ENCODE measurements at places on chromosomes 4 and X.

GRCh38 chr4:17241835-17242234, 270.1 kb downstream of the QDPR start:
- no peak for DNase-seq

- peak; percentile 7 for DNase-seq
These were observed 56.3 kb downstream of the ZAR1 start for GRCh38 chr4:48546336-48546735.

DNA sequence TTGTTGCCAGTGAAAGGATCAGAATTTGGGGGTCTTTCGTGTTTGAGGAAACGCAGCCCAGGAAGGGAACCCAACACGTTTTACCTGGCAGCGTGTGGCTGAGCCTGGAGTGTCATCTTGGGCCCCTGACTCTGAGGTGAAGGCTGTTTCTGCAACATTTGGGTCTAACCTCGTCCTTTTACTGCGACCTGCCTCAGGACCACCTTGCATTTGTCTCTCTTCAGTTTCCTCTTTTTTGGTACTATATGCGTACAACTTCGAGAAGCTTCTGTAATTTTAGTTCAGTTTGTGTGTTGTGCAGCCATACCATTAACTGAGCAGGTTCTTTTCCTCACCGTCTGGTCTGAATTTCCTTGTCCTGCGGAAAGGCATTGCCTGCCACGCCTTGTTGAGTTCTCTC, 61.5 kb downstream of the TMEM131L start:
- no peak for DNase-seq

DNA sequence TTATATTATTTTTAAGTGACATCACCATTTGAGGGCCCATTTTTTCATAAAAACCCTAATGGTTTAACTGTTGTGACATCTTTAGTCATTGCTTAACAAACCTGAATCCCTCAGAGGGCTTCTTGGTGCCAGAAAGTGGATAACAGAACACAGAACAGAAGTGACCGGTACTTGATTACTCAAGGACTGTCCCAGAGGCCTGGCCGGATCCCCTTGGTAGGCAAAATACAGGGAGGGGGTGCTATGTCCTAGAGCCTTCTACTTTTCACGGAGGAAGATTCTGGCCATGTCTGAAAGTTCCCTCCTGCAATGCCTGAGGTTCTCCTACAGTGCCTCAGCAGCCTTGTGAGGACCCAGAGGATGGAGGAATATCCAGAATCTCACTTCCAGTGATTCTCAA, 94.3 kb upstream of the DCLK2 start:
- DNase-seq, result no peak

- no peak for DNase-seq
These were observed 8.3 kb upstream of the ZXDB start for GRCh38 chrX:57583477-57583876.
